AG08396 (cell line): ENCODE measurements at places on chromosomes 3 and 15.

- DNase-seq: no peak
These were observed 232.1 kb downstream of the CTNNB1 start for GRCh38 chr3:41431386-41431785.

- no peak for DNase-seq
These were observed 2.7 kb downstream of the HERC1 start for GRCh38 chr15:63831041-63831440.

DNA sequence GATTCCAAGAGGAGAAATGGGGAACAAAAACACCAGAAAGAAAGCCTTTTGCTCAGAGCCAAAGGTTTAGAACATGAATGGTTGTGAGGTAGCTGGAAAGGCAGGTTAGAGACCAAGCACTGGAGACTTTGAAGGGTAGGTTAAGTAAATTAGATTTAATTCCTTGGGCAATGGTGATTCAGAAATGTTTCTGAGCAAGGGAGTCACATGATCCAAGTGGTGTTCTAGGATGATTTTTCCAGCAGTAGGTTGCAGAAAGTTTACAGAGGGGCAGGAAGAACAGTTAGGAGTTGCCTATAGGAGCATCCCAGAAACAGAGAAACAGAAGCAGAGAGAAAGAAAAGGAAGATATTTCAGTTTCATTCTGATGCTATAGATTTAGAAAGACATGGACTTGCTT, 139.8 kb downstream of the WDR76 start:
- DNase-seq: peak; percentile 12

DNA sequence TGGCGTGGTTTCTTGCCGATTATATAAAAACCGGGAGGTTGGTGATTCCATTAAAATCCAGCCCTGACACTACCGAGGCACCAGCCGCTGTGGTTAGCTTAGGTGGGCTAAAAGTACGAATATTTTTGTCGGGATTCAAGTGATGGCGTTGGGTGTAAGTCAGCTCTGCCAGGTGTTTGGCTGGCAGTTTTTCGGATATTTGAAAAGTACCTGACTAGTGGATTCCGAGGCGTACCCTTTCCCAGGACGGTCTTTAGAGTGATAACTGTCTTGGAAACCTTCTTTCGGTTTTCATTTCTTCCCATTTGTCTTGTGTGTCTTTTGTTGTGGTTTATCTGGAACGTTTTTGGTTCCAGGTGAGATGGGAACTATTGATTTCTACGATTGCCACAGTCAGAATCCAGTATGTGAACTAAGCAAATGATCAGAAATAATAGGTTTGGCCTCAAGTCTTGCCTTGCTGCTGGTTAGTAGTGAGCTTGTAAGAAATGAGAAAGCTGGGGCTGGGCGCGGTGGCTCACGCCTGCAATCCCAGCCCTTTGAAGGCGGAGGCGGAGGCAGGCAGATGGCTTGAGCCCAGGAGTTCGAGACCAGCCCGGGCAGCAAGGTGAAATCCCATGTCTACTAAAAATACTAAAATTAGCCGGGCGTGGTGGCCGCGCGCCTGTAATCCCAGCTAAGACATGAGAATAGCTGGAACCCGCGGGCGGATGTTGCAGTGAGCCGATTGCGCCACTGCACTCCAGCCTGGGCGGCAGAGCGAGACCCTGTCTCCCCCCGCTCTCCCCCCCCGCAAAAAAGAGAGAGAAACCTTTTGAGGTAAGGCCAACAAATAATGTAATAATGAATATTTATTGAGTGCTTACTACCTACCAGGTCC, 1.4 kb downstream of the FYTTD1 start:
- DNase-seq: peak; percentile 32

DNA sequence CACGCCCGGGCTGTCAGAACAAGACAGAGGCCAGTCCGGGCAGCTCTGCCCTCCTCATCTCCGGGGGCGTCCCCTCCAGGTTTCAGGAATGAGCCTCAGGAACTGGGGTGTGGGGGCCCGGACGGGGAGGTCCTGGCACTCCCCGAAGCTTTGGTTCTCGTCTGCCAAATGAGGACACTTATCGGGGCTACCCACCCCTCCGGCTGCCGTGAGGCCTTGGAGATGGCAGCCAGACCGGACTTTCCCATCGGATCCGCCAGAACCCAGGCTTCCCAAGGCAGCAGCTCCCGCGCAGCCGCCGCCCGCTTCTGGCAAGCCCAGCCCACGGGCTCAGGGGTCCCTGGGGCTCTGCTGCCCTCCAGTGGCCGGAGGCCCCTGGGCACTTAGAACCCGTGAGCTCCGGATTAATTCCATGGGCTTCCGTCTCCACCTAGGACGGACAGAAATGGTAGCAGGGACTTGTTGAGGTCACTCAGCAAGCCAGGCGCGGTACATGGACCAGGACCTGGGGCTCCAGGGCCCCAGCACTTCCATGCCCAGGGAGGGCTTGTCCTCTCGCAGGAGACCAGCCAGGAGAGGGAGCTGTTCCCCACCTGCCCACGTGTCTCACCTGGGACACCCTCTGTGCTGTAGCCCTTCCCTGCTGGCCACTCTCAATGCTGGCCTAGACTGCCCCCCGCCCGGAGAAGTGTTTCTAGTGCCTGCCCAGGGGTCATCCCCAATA, 89.4 kb downstream of the LINGO1 start:
- peak; percentile 93 for DNase-seq

- no peak for DNase-seq
These were observed 79.8 kb upstream of the FNDC3B start for GRCh38 chr3:171959532-171960089.

DNA sequence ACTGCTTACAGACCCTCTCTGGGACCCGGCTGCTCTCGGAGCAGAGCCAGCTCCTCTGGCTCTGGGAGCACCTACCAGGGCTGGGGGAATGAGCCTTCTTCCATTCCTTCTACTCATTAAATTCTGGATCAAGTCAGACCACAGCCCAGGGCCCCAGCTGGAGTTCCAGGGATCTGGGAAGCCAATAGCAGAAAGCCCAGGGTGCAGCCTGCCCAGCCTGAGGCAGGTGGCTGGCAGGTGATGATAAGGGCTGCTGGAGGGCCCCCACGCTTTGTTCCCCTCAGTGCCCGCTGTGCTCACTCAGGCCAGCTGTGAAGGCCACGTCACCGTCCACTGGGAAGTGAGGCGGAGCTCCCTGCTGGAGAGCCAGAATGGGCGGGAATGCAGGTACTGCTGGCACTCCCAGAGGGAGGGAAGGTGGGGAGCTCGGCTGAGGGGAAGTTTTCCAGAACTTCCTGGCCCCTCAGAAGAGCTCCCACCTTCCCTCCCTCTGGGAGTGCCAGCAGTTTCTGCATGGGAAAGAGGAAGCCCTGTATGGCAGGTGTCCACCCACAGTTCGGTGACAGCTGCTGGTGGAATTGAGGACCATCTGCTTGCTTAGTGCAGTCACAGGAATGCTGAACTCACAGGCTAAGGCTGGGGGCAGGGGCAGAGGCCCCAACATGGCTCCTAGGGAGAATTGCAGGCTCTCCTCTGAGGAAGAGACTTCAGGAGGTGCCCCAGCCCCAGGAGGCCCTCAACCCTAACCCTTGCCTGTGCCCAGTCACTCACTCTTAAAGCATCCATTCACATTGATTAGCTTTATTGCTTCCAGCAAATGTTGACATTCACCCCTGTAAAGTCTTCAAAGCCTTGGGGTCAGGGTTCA, 12.6 kb upstream of the RTP3 start:
- DNase-seq: no peak

DNA sequence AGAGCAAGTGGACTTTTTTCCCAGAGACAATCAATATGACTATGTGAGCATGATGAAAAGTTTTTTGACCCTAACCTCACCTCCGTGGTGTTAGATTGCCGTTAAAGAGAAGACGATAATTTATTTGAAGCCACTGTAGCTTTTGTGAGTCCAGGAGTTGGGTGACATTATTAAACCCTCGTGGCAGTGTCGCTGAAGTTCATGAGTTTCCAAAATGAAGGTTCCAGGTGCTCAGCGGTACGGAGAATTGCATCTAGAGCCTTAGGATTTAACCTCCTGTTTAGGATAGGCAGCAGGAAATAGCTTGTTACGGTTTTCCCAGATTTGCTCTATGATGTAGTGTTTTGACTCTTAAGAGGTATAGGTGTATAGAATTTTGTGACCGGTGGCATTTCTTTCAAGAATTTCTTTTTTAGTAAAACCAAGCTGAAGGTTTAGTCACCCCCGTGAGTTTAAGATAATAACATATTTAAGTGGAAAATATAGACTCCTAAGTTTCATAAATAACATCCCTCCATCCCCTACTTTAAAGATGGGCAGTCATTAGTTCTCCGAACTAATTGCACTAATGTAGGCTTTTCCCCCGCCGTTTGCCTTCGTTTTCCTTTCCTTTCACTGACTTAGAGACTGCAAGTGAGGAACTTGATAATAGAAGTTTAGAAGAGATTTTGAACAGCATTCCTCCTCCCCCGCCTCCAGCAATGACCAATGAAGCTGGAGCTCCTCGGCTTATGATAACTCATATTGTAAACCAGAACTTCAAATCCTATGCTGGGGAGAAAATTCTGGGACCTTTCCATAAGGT, 2.0 kb downstream of the SMC4 start:
- DNase-seq: peak; percentile 18

GRCh38 chr3:63814237-63814636, 4.9 kb upstream of the C3orf49 start:
- DNase-seq: no peak

- no peak for DNase-seq
These were observed 128.5 kb upstream of the GAP43 start for GRCh38 chr3:115494826-115495225.

- no peak for DNase-seq
These were observed 482.3 kb upstream of the NECTIN3 start for GRCh38 chr3:110589341-110589740.

DNA sequence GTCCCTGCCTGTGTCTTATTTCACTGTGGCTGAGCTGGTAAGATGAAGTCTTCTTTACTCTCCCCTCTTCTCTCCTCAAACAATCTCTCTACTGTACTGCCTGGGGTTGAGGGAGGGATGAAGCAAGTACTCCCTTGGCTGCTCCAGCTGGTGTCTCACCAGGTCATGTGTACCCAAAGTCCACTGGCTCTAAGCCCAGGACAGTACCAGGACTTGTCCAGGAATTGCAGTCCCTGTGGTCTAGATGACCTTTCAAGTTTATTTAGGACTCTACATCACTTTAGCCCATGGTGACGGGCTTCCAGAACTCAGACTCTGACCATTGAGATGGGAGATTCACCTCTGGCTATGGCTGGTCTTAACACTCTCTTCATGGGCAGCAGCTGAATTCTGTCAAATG, 17.5 kb upstream of the SLC27A2 start:
- DNase-seq: no peak

- DNase-seq: no peak
These were observed 69.6 kb downstream of the IQSEC1 start for GRCh38 chr3:13003608-13004007.

DNA sequence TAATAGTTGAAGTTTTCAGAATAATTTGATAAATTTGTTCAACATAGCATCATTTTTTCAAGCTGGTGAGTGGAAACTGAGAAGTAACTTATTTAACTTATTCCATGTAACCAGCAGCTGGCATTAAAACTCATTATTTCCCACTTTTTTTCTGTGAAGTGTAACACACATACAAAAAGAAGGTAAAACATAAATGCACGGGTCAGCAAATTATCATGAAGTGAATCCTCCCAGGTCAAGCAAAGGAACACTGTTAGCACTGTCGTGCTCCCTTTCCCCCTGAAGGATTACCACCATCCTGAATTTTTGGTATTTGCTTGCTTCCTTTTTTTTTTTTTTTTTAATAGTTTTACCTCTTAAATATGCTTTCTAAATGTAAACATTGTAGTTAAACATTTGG, 77.6 kb upstream of the LRRFIP2 start:
- no peak for DNase-seq

GRCh38 chr15:43429687-43430086, 58.8 kb downstream of the TUBGCP4 start:
- no peak for DNase-seq

DNA sequence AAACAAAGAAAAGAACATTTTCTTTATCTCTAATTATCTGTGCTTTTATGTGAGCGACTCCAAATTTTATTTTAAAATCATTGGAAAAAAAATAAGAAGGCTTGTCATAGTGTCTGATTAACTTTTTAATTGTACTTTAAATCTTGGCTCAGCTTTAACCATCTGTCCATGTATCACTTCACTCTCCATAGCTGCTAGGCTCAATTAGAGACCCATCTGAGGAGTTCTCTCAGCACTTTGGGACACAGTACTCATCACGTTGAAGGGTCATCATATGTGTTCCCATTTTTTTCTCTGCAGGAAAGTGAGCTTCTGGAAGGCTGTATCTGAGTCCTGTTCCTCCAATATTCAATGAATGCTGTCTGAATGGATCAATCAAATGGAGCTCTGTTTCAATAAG, 908.5 kb upstream of the ROBO1 start:
- no peak for DNase-seq

- no peak for DNase-seq
These were observed 169.3 kb downstream of the GBE1 start for GRCh38 chr3:81592101-81592500.

DNA sequence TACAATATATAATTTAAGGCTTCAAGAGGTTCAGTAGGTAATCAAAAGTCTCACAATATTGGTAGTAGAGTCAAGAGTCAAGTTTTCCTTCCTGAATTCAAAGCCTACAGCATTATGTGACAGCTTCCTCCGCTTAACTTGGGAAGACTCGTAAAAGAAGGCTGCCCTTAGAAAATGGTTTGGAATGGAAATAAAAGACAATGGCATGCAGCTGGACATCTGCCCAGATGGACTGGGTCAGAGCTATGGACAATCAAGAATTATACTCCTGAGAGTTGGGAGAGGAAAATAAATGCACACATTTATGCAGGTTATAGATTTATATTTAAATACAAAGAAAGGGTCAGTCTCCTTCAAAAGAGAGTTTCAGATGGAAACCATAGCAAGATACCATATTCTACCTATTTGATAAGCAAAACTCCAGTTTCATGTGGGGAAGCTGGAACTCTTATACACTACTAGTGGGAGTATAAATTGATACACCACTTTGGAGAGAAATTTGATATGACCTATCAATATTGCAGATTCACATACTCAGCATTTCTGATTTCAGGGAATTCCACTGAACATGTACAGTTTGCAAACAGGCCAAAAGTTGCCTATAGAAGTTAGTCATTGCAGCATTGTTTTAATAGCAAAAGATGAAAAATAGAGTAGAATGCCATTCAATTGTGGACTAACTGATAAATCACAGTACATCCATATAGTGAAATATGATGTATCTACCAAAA, 6.1 kb downstream of the CRYBG3 start:
- DNase-seq: no peak

GRCh38 chr3:41126472-41126871, 72.8 kb upstream of the CTNNB1 start:
- DNase-seq: no peak

DNA sequence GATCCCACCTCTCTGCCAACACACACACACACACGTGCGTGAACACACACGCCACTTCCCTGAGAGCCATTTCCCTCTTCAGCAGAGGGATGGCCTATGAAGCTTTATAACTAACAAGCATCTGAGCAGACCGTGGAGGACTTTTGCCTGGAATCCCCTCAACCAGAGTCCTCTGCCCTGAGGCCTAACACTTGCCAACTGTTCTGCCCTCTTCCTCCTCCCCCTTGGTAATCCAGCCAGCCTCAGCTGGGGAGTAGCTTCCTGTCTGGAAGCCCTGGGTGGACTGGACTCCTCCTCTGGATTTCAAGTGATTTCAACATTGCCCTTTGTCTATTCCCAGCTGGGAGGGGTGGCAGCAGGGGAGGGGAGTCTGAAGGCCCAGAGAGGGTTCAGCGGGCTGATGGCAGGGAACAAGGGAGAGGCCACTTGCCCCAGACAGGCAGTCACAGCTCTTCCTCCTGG, 68.4 kb upstream of the HACD2 start:
- DNase-seq: peak; percentile 73
